Activated CD8-positive, alpha-beta memory T cell treated with anti-CD3 and anti-CD28 coated beads, Interleukin-2, amount 10 ng/mL, durations not matched to agents 7 days and 5 days (primary cell): ENCODE measurements at places on chromosomes 7 and 10. TPM values are rescaled to one million over a fixed set of nuclear protein-coding genes. Genes with fewer than 3 reads are reported as not detected.

- peak; percentile 77 for DNase-seq
Observed at GRCh38 chr7:3043544-3044371, at the start of gene CARD11. Gene CARD11 (minus strand): TSS chr7:3043867. CDS start chr7:2958506, 85,361 bp downstream.

DNA sequence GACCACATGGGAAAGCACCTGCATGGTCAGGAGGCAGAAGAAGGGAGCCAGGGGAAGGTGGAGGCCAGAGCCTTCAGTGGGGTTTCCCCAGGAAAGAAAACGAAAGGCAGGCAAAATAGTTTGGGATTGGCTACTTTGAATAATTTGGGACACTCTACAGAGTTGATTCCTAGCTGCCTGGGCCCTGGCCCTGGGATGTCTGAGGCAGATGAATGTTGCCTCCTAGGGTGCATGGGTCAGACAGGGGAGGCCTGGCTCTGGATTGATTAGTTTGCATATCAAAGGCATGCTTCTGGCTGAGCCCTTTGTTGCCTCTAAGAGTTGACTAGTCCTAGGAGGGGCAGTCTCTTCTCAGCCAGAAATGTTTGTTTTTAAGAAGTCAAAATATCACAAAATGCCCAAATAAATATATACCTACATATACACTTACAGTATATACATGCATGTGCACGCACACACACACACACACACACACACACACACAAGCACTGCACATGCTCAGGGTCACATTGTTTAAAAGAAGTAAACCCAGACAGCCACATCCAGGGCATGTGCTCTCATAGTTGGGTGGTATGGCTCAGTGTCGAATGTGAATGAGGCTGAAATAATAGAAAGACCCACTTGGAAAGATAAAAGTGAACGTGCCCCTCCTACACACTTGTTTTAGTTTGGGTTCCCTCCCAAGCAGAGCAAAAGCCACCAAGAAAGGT, 184.2 kb downstream of the GPAM start:
- DNase-seq = no peak

The SPDYE18 gene
- 0.70 TPM for total RNA-seq

DNA sequence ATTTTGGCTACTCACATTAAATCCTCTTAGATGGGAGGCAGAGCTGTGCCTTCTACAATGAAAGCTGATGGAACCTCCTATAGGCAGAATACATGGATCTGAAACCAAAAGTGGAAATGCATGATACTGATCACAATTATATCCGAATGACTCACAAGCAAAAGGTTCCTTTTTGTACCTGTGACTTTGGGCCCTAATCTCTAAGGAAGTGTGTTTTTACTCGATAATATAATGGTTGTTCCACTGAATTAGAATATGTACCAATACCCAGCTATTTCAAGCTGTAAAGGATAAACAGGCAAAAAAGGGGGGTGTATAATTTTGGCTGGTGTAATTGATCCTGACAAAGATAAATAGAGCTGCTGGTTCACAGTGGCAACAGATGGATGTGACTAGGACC, 17.6 kb upstream of the LAMB1 start:
- no peak for DNase-seq

GRCh38 chr7:24158975-24159374, 125.0 kb upstream of the NPY start:
- DNase-seq = no peak

GRCh38 chr10:88901984-88902789, 22.1 kb downstream of the STAMBPL1 start:
- DNase-seq = no peak

DNA sequence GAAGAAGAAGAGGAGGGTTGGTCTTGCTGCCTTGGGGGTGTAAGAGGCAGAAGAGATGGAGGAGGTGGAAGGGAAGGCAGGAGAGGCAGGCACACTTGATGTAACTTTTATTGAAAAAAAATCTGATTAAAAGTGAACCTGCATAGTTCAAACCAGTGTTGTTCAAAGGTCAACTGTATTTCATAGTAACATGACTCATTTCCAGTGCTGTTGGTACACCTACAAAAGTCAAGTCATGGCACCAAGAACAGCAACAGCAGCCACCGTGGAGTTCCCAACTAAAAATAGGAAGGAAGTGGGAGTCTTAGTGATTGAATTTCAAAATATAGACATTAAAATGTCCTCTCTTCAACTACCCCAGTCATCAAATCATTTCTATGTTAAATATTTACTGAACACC, 88.5 kb downstream of the CTNNA3 start:
- DNase-seq = no peak

The OPN4 gene
- not detected for total RNA-seq

DNA sequence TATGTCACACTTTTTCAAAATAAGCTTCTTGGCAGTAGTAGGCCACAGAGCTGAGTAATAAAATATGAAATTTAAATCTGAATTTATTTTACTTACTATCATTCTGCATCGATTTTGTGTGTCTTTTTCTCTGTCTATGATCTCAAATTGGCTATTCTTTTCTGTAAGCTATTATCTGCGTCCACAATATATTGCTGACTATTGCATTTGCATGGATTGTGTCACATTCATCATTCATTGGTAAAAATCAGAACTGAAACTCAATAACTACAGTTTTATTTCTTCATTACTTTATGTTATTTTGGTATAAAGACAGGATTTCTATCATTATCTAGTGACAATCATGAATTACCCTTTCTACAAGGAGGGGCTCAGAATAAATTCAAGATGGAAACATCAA, 154.8 kb upstream of the AGR3 start:
- DNase-seq = no peak
